Sigmoid colon (tissue), 7 donors: ENCODE measurements at places on chromosomes 1 and 21.

DNA sequence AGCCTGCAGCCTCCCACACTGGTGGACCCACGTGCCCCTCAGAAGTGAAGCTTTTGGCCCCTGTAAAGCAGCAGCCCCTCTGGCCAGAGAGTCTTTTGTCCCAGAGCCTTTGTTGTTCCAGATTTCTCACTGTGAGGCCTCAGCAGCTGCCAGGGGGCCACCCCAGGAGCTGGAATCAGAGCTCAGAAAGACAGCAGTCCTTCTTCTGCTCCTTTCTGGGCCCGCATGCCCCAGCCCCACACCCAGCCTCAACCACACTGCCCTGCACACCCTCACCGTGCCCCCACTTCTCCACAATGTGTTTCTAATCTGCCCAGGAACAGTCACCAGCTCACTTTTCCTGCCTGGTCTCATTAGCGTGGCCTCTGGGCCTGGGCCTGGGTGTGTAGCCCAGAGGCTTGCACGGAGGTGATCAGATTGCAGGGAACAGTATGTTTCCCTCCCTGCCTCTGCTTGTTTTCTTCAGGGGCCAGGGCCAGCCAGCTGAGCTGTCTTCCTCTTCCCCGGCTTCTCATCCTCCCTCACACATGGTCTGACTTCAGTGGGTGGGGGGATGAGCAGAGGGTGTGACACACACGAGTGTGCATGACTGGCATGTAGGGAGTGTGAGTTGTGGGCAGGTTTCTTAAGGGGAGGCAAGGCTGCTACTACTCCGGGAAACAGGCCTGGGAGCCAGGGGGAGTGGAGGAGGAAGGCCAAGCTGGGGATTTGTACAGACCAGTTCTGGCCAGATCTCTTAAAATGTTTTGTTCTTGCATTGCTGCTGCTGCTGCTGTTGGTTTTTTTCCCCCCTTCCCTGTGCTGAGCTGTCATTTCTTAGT lies 82.5 kb upstream of the ZNF648 start:
- peak; percentile 96 for DNase-seq

DNA sequence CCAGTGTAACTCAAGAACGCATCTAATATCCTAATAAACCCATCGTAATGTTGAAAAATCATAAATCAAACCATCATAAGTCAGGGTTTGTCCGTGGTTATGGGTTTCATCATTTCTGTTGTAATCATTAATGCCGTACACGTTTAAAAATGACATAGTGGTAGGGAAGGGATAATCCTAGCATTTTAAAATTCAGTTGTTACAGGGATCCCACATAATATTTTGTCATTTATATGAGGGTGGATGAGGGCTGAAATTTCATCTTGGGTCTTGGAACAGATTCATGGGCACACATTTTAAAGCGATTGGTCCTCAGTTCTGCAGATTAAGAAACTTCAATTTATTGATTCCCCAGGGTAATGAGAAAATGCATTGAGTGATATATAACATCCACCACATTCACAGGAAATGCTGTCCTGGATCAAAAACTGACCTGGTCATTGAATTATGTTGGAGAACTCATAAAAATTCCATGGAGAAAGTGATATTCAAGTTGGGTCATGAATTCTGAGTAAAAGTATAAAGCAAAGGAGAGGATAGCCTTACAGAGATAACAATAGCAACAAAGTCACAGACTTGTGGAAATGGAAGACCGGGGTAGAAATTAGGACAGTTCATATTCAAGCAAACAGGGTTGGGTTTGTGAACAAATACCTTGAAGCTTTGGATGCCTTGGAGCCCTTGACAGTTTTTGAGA lies 1527.3 kb upstream of the TPTE start:
- DNase-seq, result no peak

DNA sequence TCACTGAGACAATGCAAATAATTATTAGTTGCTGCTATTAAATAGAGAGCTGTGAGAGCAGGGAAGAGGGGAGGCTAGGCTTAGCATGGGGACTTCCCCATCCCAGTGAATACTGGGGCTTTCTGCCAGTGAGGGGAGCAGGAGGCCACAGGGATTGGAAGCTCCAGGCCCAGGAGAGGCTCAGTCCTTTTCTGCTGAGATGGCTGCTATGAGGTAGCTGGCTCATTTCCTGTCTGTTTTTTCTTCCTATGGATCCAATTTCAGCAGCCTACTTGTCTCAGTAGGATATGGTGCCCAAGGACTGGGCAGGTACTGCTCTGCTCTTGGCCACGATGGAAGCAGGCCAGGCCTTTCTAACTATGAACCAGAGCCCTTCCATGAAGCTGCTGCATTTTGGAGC lies 10.0 kb downstream of the STMN1 start:
- peak; percentile 51 for DNase-seq

- DNase-seq, result no peak
These were observed 21.7 kb downstream of the GLRX2 start for GRCh38 chr1:193083365-193084088.

DNA sequence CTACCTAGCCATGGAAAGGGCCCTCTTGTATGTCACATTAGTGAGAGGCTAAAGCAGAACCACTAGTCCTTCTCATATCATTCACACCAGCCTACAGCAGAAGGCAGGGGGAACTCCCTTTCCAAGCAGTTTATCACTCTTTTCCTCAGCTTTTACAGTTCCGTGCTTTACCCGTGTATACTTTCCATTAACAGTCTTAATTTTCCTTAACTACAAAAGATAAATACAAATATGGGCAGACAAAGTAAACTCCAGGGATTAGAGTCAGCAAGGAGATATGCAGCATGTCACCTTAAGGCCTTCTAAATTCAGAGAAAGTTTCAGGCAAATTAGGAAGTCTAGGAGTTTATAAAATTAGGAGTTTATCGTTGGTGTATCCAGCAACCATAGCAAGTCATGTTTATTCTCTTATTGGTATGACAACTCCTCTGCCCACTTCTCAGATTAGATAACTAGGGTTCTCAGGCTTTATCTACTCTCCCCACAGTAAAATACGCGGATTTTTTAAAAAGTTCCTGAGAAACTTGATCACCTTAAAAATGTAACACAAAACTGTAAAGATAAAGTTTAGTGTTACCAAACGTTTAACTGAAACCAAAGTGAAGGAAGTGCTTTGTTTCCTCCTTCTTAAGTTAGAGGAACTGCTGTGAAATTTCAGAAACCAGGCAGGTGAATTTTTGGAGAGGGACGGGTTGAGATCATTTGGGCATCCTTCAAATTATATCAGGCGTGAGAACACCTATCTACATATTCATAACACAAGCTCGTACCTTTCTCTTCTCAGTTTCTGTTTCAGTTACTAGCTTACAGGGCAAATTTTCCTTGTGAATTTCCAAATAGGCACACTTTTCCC lies 42.7 kb upstream of the SLC19A2 start:
- DNase-seq, result no peak

GRCh38 chr1:93773049-93773838 lies 91.6 kb upstream of the BCAR3 start:
- DNase-seq, result no peak

DNA sequence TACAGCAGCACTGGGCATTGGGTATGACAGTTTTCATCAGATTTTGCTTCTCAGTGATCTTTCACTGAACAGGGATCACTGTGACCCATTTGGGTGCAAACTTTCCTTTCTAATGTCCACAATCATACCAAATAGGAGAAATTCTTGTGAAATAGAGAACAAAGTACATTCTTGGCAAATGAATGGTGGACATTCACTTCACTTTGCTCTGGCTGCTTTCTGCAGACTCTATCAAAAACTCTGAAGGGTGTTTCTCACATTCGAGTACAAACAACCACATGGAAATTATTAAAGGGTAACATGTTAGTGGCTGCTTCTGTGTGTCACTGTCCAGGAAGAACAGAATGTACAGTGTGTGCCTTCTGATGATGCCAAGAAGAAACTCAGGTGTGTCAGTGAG lies 61.9 kb upstream of the ADAM30 start:
- no peak for DNase-seq

- no peak for DNase-seq
These were observed 298.5 kb downstream of the PCP4 start for GRCh38 chr21:40165773-40166070.

DNA sequence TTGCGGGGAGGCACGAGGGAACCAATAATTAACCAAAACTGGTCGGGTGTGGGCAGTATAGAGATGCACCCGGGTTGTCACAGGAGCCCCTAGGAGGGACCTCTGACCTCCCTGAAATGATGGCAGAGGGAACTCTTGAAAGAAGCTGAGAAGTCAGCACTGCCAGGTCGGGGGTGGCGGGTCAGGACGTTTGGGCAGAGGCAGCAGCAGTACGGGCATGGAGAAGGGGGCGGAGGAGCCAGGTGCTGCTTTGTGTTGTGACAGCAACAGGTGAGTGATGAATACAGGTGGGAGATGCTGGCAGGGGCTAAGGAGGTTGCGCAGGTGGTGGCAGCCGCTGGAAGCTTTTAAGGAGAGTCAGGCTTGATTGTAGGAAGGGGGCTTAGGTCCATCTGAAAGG lies 11.7 kb downstream of the TNFRSF1B start:
- no peak for DNase-seq

DNA sequence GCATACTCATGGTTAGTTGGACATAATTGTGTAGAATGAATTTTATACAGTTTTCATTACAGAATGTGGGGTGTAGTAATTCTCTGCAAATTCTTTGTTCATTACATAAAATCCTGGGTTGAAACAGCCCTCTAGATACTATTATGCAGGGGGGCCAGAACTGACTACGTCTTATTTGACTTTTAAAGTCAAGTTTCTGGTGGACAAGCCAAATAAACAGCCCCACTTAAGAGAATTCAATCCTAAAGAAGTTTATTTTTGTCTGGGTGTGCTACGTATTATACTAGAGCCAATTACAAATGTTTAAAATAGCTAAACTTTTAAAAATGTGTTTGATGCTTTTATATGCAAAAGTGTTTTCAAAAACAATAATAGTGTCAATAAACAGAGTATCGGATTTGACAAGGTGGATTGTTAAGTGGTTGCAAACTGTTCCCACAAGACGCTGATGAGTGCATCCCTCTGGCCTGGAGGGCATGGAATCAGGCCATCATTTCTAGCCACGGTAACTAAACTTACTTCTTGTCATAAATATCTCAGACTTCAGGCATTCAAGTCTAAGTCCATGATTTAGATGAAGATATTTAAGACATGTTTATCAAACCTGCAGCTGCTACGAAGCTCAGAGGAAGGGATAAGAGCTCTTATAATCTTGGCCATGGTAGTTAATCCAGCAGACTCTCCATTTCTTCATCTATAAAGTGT lies 646.3 kb downstream of the KIF26B start:
- no peak for DNase-seq

- no peak for DNase-seq
These were observed 198.1 kb upstream of the ST6GALNAC5 start for GRCh38 chr1:76669131-76669530.

DNA sequence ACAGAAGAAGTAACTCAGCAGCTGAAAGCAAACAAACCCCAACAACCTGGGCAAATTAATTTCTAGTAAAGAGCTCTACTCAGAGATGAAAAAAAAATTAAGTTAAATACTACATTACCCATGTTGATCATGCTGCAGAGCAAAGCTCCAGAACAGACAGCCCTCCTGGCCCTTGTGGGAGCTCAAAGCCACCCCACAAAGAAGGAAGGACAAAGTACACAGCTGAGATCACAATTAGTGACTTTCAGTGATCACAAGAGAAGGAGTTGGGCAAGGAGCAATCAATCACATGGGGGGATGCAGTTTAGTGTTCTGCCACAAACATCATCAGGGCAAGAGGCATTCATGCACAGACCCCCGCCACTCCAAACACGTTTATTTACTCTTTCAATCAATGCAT lies 114.2 kb downstream of the DAB1 start:
- DNase-seq, result no peak

DNA sequence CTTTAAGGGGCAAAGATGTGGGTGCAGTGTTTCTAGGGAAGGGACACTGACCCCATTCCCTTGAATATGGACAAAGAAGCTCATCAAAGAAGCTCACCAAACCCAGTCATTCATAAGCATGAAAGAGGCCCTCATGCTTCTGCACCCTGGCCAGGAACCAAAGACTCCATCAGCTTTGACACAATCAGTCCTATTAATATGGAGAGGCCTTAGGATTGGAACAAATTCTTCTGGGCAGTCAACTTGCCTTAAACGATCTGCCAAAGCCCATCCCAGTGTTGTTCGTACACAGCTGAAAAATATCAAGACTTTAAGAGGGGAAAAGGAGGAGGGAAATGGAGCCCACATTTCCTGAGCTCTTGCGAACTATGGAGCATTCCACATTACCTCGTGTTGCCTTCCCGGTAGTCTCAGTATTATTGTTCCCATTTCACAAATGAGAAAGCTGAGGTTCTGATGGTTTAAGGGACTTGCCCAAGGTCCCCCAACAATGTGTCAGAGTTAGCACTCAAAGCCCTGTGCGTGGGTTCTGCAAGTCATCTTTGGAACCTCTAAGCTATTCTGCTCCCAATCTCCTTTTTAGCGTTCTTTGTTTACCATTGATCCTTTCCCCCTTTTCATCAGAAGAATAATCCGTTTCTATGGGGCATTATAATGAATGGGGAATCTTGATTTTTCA lies 161.9 kb downstream of the ZBTB18 start:
- no peak for DNase-seq

DNA sequence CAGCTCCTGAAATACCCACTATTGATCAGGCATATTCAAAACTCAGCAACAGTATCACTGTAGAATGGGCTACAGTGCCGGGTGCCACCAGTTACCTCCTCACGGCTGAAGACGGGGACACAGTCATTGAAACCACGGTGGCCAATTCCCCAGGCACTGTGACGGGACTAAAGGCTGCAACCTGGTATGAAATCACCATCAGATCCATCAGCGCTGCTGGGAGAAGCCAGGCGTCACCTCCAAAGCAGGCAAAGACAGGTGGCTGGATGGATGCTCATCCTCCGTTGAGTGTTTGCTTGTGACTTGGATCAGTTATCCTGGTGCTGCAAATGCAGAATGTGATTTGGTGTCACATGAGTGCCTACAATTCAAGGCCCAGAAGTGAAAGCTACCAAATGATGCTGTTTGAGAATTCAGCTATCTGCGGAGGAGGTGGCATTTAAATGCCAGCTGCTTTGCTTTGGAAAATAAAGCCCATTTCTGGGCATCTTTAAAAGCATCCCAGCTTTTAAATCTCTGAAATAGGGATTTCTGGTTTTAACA lies 5.1 kb downstream of the FNDC7 start:
- DNase-seq, result no peak

- no peak for DNase-seq
These were observed 26.4 kb downstream of the LAMB3 start for GRCh38 chr1:209625791-209626285.

- DNase-seq, result no peak
These were observed 15.6 kb upstream of the SRP9 start for GRCh38 chr1:225762002-225762441.

DNA sequence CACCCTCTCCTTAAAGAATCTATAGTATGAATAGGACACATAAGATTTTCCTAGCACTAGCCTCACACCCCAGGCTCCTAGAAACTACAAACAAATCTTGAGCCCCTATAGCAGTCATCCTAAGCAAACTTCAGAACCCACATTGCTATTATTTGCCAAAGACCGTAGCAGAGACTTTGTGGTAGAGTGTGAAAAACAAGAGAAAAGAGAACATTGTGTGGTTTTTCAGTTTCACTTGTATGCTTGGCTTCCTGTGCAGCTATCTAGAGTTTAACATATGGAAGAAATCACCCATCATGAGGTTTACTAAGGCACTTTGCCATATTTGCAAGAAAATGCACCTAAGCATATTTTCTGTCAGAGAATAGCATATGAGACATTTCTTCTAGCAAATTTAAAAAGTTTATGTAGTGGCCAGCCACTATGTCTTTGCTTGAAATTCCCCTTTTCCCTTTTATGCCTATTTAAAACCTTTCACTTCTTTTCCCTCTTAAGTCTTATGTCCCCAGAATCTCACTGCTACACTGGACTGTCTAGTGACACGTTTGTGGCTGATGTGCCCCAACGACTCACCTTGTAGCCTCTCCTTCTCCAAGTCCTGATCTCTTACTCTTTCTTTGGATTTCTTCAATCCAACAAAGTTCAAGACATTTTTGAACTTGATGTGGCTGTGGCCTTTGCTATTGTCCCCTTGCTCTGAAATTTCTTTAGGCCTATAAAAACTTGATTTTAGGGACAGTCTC lies 25.6 kb downstream of the CCDC190 start:
- no peak for DNase-seq
